ENCODE measurements at places on chromosomes 12 and 14.

DNA sequence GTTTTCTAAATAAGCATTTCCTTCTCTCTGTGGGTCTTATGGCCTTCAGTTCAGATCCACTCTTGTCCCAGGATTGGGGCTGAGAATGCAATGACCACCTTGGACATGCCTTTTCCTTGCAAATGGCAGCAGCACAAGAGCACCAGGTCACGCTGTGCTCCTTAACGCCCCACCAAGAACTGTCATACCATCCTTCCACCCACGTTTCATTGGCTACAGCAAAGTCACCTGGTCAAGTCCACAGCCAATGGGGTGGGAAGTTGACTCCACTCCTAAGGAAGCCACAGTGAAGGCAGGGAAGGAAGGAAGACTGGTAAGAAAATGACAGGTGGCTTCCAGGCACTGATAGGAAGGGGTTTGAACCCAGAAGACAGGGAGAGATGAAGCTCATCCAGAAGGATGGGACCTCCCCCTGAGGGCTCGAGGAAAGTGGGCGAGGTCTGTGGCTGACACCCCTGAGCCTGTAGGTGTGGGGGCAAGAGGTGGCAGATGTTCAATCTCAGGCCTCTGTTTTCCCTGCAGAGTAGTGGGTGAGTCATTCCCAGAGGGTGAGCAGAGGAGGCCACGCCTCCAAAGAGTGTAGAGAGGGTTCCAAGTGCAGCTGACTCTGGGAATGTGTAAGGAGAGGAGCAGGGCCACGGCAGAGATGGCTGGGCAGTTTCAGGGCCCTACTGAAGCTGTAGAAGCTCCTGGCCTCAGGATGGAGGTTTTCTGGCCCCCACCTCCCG is 113.5 kb upstream of the VRK1 start:
- DNase-seq, result no peak

GRCh38 chr14:60514741-60515491 is 6.0 kb downstream of the SIX6 start:
- no peak for DNase-seq

GRCh38 chr12:52537101-52537500 is 15.8 kb downstream of the KRT71 start:
- DNase-seq, result no peak

- DNase-seq, result no peak
Observed at GRCh38 chr12:6426882-6427671, 17.7 kb upstream of the CD27 start.

- no peak for DNase-seq
Observed at GRCh38 chr12:117027251-117028086, 71.7 kb downstream of the TESC start.

GRCh38 chr12:43861015-43861839 is 25.3 kb downstream of the TMEM117 start:
- no peak for DNase-seq

GRCh38 chr14:34201909-34202637 is 251.2 kb upstream of the EGLN3 start:
- no peak for DNase-seq

GRCh38 chr14:59919570-59920377 is at the start of gene LRRC9:
LRRC9 (plus strand) TSS chr14:59920144.
- DNase-seq, result no peak

- no peak for DNase-seq
Observed at GRCh38 chr12:5861416-5861815, 83.6 kb downstream of the ANO2 start.

GRCh38 chr12:71671816-71672215 is 7.7 kb downstream of the THAP2 start:
- no peak for DNase-seq
